ENCODE measurements at places on chromosomes 16 and 17.

- peak; percentile 15 for DNase-seq
These were observed 637 bp downstream of the DHRS11 start for GRCh38 chr17:36592316-36592715.

DNA sequence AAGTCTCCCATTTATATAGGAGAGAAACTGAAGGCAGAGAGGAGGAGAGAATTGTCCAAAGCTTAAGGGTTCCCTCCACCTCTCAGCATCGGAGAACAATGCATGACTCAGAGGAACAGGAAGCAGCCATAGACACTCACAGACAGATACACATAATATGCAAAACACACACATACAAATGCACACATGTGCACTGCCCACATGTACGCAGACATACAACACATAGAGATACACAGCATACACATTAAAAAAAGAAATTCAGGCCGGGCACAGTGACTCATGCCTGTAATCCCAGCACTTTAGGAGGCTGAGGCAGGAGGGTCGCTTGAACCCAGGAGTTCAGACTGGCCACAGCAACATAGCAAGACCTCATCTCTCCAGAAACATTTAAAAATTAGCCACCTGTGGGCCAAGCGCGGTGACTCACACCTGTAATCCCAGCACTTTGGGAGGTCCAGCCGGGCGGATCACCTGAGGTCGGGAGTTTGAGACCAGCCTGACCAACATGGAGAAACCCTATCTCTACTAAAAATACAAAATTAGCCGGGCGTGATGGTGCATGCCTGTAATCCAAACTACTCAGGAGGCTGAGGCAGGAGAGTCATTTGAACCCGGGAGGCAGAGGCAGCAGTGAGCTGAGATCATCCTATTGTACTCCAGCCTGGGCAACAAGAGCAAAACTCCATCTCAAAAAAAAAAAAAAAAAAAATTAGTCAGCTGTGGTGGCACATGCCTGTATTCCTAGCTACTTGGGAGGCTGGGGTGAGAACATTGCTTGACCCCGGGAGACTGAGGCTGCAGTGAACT, 11.3 kb downstream of the ERAL1 start:
- DNase-seq = no peak

GRCh38 chr16:86510465-86511261, at the start of gene FOXF1:
FOXF1 (plus strand) TSS chr16:86510527; CDS start chr16:86510570, 43 bp downstream.
- peak; percentile 91 for DNase-seq

DNA sequence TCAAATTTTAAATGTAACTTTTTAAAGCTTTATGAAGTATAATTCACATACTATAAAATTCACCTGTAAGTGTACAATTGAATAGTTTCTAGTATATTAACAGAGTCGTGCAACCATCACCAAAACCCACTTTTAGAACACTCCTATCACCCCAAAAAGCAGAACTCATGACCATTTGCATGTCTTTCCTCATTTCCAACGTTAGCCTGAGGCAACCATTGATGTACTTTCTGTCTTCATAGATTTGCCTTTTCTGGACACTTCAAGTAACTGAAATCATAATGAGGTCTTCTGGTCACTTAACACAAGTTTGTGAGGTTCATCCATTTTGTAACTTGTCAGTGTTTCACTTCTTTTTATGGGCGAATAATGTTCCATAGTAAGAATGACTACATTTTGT, 33.2 kb downstream of the METTL16 start:
- DNase-seq = no peak

GRCh38 chr17:78484271-78485246, 92.6 kb downstream of the DNAH17 start:
- peak; percentile 15 for DNase-seq

DNA sequence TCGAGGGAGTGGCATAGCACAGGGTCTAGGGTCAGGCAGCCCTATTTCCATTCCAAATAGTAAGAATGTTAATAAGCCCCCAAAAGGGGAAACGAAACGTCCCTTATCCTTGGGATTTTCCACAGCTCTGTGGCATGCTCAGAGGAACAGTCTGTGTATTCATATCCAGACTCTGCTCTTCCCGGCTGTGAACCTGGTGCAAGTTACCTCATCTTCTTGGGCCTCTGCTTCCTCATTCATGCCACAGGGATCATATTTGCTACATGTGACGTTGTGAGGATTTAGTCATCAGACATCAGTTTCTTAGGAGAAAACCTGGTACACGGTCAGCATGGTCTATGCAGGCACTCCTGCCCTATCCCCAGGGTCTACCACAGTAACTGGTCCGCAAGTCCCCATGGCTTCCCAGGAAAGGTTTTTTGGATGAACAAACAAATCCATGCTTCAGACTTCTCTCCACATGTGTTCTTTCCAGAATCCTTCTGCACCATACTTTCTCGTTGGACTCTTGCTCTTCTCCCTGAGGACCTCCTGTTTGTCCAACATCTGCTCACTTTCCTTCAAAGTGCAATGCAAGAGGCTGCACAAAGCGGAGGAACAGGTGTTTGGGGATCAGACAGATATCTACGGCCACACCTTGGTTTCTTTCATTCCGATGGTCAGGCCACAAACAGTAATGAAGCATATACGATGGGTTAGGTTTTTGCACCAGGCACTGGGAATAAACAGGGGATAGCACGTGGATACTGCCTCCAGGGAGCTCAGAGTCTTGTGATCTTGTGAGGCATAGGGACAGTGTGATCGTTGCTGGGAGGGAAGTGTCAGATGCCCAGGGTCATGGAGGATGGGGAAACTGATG, 17.7 kb downstream of the GLP2R start:
- DNase-seq = peak; percentile 38

GRCh38 chr17:36529121-36529520, 5.5 kb downstream of the MYO19 start:
- peak; percentile 63 for DNase-seq

DNA sequence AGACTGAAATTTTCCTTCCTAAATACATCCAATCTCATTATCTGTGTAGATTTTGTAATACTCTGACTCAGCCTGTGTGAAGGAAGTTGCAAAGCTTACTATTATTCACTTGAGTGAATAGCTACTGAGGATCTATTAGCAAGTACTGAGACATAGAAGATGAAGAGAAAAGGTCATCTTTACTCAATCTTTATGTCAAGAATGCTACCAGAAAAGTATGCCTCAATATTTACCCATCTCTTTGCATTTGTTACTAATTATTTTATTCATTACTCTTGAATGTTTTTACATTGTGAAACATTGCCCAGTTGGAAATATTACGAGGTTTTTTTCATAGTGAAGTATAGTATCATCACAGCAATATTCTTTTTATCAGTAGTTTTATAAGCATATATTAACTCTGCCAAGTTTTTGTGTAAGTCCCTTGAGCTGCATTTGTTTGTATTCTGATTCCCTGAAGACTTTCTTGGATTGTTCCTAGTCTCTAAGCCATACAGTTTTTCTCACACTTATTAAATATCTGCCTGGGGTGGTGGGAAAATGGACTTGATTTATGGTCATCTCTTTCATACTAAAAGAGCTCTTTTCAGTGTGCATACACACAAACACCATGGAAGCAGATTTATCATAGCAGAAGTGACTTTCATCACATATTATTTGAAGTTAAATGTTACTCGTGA, 110.4 kb downstream of the MRTFB start:
- DNase-seq = peak; percentile 93

- DNase-seq = peak; percentile 7
These were observed 1.4 kb downstream of the THUMPD1 start for GRCh38 chr16:20740007-20740883.

DNA sequence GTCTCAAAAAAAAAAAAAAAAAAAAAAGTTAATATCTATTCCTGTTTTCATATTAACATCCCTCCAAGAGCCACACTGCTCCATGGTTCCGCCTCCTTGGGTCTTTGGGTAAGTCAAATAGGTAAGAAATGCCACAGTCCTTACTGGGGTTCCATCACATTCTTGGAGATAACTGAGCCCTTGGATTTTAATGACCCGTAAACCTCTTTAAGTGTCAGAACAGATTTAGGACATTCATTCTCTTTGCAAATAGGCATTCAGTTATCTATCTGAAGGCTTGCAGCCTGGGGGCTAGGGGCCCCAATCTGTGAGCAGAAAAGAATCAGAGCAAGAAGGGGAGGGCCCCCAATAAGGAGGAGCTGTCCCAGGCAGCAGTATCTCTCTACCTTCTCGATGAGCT, 28.0 kb downstream of the MYH13 start:
- no peak for DNase-seq

DNA sequence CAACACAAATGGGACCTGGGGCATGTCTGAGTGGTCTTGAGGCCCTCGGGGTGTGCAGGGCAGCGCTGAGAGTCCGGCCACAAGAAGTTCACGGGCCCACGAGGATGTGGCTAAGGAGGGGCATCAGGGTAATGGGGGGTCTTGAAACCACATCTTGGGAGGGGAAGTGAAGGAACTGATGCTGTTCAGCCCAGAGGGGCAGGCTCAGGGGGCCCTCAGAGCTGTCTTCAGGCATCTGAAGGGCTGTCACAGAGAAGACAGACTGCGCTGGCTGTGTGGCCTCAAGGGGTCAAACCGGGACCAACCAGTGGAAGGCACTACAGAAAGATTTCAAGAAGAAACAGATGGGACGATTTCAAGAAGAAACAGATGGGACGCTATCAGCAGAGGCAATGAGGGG, 45.1 kb downstream of the ZNF423 start:
- DNase-seq = no peak

DNA sequence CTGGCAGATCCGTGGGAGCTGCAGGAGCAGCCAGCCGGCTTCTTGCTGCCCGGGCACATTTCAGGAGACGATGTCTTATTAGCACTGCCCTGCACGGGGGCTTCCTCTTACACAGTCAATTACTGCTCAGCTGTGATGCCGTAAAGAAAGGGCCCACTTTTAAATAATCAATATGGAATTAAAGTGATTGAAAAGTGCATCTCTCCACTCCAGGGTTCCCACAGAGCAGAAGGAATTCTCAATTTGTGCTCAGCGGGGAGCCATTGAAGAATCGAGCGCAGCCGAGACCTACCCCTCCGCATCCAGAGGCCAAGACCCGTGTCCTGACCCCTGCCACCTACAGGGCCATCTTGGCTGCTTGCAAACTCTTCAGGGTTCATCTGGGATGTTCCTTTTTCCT, 399.4 kb upstream of the C16orf82 start:
- no peak for DNase-seq

DNA sequence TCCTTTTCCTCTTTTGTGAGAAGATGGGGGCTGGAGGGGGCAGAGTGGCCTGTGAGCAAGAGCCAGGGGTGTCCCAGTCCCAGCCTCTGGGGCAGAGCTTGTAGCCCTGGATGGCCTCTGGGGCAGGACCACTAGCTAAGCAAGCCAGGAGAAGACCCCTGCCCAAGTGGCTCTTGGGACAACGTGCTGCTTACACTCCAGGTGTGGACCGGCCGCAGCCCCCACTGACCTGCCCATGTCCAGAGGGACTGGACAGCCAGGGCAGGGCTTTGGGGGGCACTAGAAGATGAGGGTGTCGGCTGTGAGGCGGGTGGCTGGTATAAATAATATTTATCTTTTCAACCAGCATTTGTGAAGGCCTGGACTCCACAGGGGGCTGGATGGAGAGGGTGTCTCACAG, 9.2 kb upstream of the SPPL2C start:
- DNase-seq = no peak

- DNase-seq = peak; percentile 41
These were observed 15.5 kb upstream of the SNTB2 start for GRCh38 chr16:69171325-69172084.

GRCh38 chr16:24070851-24071250, 185.3 kb upstream of the CACNG3 start:
- peak; percentile 24 for DNase-seq

GRCh38 chr17:74962622-74963394, 9.8 kb downstream of the HID1 start:
- no peak for DNase-seq

DNA sequence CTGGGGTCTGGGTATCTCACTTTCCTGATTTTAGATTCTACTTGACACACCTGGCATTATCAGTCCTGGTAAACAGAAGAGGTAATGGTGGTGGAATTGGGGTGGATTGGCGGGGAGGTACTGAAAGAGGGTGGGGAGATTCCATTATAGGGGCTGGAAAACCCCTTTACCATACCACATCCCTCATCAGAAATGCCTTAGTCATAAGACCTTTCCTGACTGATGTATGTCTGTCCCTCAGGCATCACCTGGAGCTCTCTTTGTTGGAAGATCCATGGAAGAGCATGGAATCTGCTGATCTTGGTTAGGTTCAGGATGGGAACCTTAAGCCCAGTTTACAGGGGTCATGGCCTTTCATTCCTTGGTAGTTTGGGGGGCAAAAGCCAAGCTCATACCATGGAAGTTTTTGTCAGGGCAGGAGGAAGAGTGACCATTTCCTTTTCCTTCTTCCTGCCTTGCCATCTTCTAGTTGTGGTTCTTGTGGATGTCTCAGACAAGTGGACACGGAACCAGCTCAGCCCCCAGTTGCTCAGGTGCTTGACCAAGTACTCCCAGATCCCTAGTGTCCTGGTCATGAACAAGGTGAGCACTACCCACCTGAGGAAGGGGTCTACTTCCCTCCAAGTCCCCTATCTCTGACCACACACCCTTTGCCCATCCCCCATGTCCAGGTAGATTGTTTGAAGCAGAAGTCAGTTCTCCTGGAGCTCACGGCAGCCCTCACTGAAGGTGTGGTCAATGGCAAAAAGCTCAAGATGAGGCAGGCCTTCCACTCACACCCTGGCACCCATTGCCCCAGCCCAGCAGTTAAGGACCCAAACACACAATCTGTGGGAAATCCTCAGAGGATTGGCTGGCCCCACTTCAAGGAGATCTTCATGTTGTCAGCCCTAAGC, 3.3 kb downstream of the ERAL1 start:
- DNase-seq = no peak

- peak; percentile 12 for DNase-seq
These were observed 7.2 kb upstream of the MLYCD start for GRCh38 chr16:83891742-83892141.

- no peak for DNase-seq
These were observed 6.0 kb downstream of the PLLP start for GRCh38 chr16:57278494-57278893.

GRCh38 chr17:68861602-68862001, 93.6 kb downstream of the ABCA8 start:
- DNase-seq = no peak

GRCh38 chr16:84228256-84228838, 11.5 kb downstream of the KCNG4 start:
- DNase-seq = peak; percentile 84

DNA sequence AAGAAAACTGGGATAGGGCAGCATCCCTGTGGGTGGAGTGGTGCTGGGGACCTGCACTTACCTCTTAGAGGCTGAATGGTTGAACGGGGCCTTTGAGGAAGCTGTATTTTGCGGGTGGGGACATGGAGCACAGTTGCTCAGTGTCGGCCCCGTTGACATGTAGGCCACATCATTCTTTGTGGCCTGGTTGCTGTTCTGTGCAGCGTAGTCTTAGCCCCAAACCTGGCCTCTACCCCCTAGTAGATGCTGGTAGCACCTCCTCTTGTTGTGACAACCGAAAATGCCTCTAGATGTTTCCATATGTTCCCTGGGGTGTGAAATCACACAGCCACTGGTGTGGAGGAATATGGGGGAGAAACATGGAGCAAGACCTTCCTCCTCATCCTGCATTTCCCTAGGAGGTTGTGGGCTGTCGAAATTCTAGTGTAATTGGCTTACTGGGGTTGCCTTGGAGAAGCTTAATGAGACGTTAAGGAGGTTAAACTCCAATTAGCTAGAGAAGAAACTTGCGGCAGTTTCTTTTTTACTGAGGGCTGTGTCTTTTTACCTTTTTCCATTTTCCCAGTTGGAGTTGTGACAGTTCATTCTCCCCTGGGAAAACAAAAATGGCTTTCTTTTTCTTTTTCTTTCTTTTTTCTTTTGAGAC, 9.4 kb downstream of the ABCC1 start:
- DNase-seq = no peak

- no peak for DNase-seq
These were observed 64.6 kb downstream of the GTF3C1 start for GRCh38 chr16:27485126-27485525.

All from iris pigment epithelial cell (primary cell).